Chondrocyte (in vitro differentiated cells): ENCODE measurements at places on chromosomes 7 and 10. TPM values are rescaled to one million over a fixed set of nuclear protein-coding genes. Genes with fewer than 3 reads are reported as not detected.

DNA sequence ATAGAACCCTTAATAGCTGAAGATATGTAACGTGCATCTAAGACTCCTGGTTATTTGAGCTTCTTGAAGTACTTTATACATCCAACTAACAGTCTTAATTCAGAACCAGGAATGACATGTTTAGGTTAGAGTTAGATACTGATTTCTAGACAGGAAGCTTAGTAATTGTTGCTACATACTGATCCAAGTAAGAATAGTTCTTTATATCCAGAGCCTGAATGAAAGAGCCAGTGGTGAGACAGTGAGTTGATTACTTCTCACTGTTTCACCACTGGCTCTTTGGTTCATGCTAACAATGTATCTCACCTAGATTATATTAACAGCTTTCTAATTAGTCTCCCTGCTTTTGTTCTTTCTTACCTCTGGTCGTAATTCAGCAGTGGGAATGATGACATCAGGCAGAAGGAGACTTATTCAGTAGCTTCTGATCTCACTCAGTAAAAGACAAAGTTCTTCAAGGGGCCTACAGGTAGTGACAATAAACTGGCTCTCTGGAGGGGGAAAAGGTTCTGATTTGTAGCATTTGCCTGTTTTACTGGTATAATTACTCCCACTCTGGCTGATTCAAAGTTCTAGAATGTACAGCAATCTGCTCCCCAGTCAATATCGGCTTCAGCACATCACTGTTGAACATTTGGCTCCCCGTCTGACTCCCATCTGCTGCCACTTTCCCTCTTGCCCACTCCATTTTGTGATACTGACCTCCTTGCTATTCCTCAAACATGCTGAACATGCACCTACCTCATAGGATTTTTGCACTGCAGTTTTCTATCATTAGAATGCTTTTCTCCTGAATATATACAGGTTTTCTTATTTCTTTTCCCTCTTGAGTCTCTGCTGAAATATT lies 29.1 kb downstream of the MCU start:
- no peak overlapping the region for H3K4me3 ChIP-seq
- H3K27me3 ChIP-seq, result no peaks in the 10 kb centered on the region
- no peak for DNase-seq
- peaks cover 8% of the 10 kb centered on the region for H3K36me3 ChIP-seq
- peaks cover 24% of the 10 kb centered on the region for H3K4me1 ChIP-seq

DNA sequence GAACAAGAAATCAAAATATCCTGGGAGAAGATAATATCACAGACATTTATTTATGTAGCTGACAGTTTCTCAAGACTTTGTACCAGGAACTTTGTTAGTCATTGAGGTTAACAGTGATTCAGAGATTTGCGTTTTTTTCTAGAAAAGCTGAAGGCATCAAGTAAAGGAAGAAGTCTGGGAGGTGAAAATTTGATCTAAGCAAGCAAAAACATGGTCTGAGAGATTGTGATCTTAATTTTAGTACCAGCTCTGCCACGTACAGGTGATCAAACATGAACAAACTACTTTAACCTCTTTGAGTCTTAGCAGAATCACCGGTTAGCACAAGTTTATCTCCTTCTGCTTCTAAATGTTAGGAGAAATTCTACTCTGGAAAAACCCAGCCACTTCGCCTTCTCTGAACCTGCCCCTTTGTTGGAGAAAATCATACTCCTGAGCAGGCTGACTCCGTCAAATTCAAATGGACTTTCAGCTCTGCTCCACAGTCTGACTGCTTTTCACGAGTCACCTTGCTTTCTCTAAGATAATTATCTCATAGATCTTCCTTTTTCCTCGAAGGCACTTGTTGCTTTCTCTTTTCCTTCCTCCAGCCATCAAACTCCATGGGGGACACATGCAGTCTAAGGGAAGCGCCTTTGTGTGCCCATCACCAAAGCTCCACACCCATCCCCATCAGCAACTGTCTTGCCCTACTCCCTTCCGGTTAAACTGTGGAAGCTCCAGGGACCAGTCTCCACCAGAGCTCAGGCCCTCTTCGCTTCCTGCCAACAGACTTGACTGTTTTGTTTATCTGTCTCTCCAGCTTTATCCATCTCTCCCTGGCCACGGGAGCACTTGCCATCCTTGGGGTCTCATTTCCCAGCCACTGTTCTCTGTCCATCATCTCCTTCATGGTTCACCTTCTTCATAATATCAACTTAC lies 86.3 kb downstream of the PRKCQ start:
- no peak overlapping the region for H3K4me3 ChIP-seq
- no peaks in the 10 kb centered on the region for H3K36me3 ChIP-seq
- H3K27ac ChIP-seq, result no peak overlapping the region
- peaks cover 16% of the 10 kb centered on the region for H3K27me3 ChIP-seq
- H3K4me1 ChIP-seq, result no peaks in the 10 kb centered on the region
- DNase-seq, result no peak

DNA sequence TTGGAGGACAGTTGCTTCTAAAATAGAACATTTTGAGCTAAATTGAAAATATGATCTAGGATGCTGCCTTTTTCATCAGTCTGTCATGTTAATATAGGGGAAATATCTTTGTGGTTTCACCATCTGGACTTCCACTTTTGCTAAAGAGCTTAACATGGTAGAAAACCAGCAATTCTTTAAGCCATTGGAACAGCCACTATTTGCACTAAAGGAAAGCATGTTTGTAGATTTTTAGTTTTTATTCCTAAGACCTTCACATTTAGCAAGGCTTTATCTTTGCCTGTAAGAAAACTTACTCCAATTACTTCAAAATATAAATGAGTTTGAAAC lies 291.0 kb downstream of the RNLS start:
- H3K27ac ChIP-seq, result no peak overlapping the region
- H3K36me3 ChIP-seq, result no peaks in the 10 kb centered on the region
- no peak for DNase-seq
- peaks cover 23% of the 10 kb centered on the region for H3K4me1 ChIP-seq
- H3K27me3 ChIP-seq, result no peaks in the 10 kb centered on the region
- H3K4me3 ChIP-seq, result no peak overlapping the region

AKR1C4 gene
- total RNA-seq, result not detected in 3 replicates

DNA sequence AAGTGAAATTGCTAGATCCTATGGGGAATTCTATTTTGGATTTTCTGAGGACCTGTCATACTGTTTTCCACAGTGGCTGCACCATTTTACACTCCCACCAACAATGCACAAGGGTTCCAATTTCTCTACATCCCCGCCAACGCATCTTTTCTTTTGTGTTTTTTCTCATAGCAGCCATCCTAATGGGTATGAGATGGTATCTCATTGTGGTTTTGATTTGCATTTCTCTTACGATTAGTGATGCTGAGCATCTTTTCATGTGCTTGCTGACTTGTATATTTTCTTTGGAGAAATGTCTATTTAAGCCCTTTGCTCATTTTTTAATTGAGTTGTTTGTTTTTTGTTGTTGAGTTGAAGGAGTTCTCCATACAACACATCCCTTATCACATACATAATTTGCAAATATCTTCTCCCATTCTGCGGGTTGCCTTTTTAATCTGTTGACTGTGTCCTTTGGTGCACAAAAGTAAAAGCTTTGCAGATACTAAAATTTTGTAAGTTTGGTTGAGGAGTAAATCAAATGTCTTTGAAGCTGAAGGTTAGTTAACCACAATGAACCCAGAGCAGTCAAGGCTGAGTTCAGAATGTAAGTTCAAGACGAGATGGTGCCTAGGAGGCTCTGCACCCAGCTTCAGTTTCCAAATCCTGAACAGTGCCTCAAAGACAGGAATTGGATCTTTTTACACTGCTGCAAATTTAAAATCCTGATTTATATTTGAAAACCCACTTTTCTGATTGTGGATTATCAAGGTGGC lies 195.4 kb downstream of the COBL start:
- H3K27me3 ChIP-seq, result peaks cover 2% of the 10 kb centered on the region
- H3K4me1 ChIP-seq, result peaks cover 20% of the 10 kb centered on the region
- H3K27ac ChIP-seq, result no peak overlapping the region
- no peak for DNase-seq
- H3K4me3 ChIP-seq, result no peak overlapping the region
- H3K36me3 ChIP-seq, result no peaks in the 10 kb centered on the region

RBP3 gene
- not detected in 3 replicates for total RNA-seq

CRHR2 gene
- total RNA-seq, result not detected in 3 replicates

DNA sequence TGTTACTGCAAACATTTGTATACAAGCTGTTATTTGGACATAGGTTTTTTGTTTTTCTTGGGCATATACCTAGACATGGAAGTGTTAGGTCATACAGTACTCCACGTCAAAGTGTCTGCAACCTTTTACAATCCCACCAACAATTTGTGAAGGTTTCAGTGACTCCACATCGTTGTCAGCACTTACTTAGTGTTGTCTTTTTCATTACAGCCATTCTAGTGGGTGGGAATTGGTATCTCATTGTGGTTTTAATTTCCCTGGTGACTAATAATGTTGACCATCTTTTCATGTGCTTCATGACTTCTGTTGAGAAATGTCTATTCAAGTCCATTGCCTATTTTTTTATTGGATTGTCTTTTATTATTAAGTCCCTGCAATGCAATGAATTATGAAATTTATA lies 95.0 kb downstream of the UBE3C start:
- H3K4me3 ChIP-seq, result no peak overlapping the region
- DNase-seq, result no peak
- no peaks in the 10 kb centered on the region for H3K27me3 ChIP-seq
- peaks cover 22% of the 10 kb centered on the region for H3K36me3 ChIP-seq

- H3K4me1 ChIP-seq, result no peaks in the 10 kb centered on the region
- H3K27ac ChIP-seq, result no peak overlapping the region
- H3K4me3 ChIP-seq, result no peak overlapping the region
- no peak for DNase-seq
- H3K27me3 ChIP-seq, result no peaks in the 10 kb centered on the region
Observed at GRCh38 chr7:134255814-134256213, 60.9 kb downstream of the SLC35B4 start.

- H3K27me3 ChIP-seq, result no peaks in the 10 kb centered on the region
- H3K4me3 ChIP-seq, result no peak overlapping the region
- peaks cover 16% of the 10 kb centered on the region for H3K4me1 ChIP-seq
- H3K27ac ChIP-seq, result peak overlapping the region; percentile 32
- DNase-seq, result no peak
Observed at GRCh38 chr7:47283497-47284131, 298.3 kb downstream of the TNS3 start.
